ENCODE measurements at places on chromosomes 16 and 17. TPM values are rescaled to one million over a fixed set of nuclear protein-coding genes. Genes with fewer than 3 reads are reported as not detected.
A peak's percentile ranks its signal among the peaks of the same experiment; 100 is the strongest.

The MRPL27 gene
- 59.0 TPM for total RNA-seq

The C1QTNF8 gene
- total RNA-seq, result not detected

The VMO1 gene
- 1.9 TPM for total RNA-seq

The DRC3 gene
- total RNA-seq, result 2.1 TPM

The PYDC1 gene
- total RNA-seq, result not detected

- no peak overlapping the region for H3K27ac ChIP-seq
- peaks cover 4% of the 10 kb centered on the region for H3K27me3 ChIP-seq
- peaks cover 37% of the 10 kb centered on the region for H3K4me1 ChIP-seq
- no peak overlapping the region for H3K4me3 ChIP-seq
Measured at GRCh38 chr16:88926374-88926990, 50.5 kb downstream of the CBFA2T3 start.

- H3K36me3 ChIP-seq, result no peaks in the 10 kb centered on the region
- peaks cover 16% of the 10 kb centered on the region for H3K27me3 ChIP-seq
- H3K4me3 ChIP-seq, result peak overlapping the region; percentile 71
- no peak for DNase-seq
- H3K4me1 ChIP-seq, result peaks cover 10% of the 10 kb centered on the region
Measured at GRCh38 chr16:31009894-31010584, 399 bp downstream of the STX1B start.

Data from osteocyte (in vitro differentiated cells).